Natural killer cell treated with Interleukin-12 subunit alpha and Interleukin-12 subunit beta and Interleukin-15 and Interleukin-18, amount 100 ng/mL, for 72 hours (primary cell): ENCODE measurements at places on chromosomes 1 and 21. TPM values are rescaled to one million over a fixed set of nuclear protein-coding genes. Genes with fewer than 3 reads are reported as not detected.
A peak's percentile ranks its signal among the peaks of the same experiment; 100 is the strongest.

The PTGS2 gene
- total RNA-seq, result 1.8 TPM

The MRAP gene
- not detected for total RNA-seq

The YOD1 gene
- total RNA-seq, result 10.5 TPM

The DNAI4 gene
- total RNA-seq, result 0.76 TPM

DNA sequence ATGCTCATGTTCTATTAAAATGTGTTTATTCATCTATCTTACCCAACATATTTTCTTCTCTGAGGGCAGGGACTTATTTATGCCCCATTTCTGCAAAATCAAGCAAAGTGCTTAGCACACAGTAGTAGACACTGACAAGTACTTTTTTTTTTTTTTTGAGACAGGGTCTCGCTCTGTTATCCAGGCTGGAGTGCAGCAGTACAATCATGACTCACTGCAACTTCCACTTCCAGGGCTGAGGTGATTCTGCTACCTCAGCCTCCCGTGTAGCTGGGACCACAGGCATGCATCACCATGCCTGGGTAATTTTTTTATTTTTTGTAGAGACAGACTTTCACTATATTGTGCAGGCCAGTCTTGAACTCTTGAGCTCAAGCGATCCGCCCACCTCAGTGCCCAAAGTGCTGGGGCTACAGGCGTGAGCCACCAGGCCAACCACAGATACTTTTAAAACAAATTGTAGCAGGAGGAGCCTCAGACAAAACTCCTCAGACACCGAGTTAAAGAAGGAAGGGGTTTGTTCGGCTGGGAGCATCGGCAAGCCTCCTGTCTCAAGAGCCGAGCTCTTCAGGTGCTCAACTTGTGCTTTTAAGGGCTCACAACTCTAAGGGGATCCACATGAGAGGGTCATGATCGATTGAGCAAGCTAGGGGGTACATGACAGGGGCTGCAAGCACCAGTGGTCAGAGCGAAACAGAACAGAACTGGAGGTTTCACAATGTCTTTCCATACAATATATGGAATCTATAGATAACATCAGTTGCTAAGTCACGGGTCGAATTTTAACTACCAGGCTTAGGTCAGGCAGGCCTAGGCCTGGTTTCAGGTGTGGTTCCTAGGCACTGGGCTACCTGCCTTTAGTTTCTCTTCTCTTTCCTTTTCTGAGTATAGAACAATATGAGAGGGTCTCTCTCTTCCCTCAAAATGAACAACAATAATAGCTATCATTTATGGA, 5.7 kb upstream of the TMEM167B start:
- H3K4me1 ChIP-seq, result peaks cover 3% of the 10 kb centered on the region
- peaks cover 3% of the 10 kb centered on the region for H3K27me3 ChIP-seq
- peak overlapping the region; percentile 51 for H3K27ac ChIP-seq
- no peak for DNase-seq

DNA sequence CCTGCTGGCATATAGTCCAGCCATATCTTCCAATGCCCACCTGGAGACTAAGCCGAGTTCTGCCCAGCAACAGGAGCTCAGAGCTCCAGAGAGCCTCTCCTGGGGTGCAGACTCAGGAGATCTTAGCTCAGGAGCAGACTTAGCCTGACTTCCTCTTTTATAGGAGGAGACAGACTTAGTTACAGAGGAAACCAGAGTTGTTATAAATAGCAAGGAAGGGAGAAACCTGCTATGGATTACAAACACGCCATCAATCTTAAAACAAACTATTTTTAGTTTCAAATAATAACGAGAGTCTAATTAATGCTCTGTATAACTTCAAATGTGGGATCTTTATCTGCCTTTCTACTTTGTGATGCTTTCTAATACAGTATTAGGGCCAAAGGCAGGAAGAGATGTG, 3.3 kb upstream of the KIF21B start:
- no peaks in the 10 kb centered on the region for H3K36me3 ChIP-seq
- peak overlapping the region; percentile 90 for H3K27ac ChIP-seq
- DNase-seq, result no peak
- H3K27me3 ChIP-seq, result no peaks in the 10 kb centered on the region

DNA sequence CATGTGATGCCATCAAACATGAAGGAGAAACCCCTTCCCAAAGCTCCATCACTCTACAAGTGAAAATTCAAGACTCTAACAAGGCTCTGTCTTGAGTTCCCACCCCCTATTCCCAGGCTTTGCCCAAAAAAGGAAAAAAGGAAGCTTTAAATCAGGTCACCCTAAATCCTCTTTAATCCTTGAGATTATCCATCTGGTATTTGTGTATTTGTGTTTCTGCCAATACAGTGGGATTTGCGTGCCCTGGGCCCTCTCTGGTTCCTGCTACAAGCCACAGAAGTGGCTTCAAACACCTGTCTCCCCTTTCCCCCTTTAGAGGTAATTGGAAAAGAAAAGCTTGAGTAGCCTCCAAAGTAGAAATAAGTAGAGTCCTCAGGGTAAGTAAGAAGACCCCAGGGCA, 120.4 kb downstream of the EDEM3 start:
- no peak for DNase-seq
- no peaks in the 10 kb centered on the region for H3K36me3 ChIP-seq
- H3K27ac ChIP-seq, result no peak overlapping the region
- no peaks in the 10 kb centered on the region for H3K27me3 ChIP-seq
- no peak overlapping the region for H3K4me3 ChIP-seq

DNA sequence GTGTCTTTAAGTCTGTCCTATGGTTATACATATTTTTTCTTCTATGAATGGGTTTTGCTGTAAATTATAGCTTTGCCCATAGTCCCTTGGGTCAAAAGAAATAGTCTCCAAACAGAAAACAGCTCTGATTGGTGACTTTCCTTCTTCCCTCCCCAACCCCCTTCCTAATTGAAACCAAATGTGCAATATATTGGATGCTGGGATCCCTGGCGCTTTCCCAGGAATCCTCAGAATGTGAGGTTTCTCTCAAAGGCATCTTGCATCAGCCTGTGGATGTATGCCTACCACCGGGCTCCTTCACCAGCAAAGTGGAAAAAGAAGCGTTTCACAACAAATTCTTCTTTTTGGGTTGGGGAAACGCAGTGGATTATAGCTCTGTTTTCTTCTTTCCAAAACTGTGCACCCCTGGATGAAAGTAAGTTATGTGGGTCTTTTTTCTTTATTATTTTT, at the start of gene DDR2:
Gene DDR2 (plus strand): TSS at position 248 of the 450 bp plus-strand sequence. CDS start 86,600 bp downstream, outside the sequence.
- H3K27ac ChIP-seq, result no peak within 1 kb of the TSS
- no peaks in the 10 kb centered on the region for H3K4me1 ChIP-seq
- H3K4me3 ChIP-seq, result no peak within 1 kb of the TSS

- no peak for DNase-seq
- peaks cover 47% of the 10 kb centered on the region for H3K4me1 ChIP-seq
- peak overlapping the region; percentile 91 for H3K27ac ChIP-seq
- H3K27me3 ChIP-seq, result no peaks in the 10 kb centered on the region
- H3K4me3 ChIP-seq, result peak overlapping the region; percentile 98
These were observed 1.2 kb downstream of the PRMT2 start for GRCh38 chr21:46636550-46637285.

DNA sequence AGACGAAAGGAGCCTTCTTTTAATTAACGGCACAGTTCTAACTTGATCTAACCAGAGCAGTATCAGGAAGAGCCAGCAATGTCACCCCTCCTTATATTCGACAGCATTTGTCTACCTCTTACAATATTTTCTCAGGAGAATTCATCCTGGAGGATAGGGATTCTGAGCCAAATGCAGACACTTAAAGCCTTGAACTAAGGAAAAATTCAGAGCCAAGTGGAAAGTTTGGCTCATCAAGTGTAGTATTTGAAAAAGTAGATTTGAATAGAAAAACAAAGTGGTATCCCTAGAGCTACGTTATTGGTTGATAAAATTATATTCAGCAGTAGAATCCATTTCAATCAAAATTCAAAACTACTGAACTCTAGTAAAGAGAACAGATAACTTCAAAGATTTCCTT, 732.0 kb upstream of the ADGRL2 start:
- peaks cover 5% of the 10 kb centered on the region for H3K36me3 ChIP-seq
- H3K27me3 ChIP-seq, result no peaks in the 10 kb centered on the region

DNA sequence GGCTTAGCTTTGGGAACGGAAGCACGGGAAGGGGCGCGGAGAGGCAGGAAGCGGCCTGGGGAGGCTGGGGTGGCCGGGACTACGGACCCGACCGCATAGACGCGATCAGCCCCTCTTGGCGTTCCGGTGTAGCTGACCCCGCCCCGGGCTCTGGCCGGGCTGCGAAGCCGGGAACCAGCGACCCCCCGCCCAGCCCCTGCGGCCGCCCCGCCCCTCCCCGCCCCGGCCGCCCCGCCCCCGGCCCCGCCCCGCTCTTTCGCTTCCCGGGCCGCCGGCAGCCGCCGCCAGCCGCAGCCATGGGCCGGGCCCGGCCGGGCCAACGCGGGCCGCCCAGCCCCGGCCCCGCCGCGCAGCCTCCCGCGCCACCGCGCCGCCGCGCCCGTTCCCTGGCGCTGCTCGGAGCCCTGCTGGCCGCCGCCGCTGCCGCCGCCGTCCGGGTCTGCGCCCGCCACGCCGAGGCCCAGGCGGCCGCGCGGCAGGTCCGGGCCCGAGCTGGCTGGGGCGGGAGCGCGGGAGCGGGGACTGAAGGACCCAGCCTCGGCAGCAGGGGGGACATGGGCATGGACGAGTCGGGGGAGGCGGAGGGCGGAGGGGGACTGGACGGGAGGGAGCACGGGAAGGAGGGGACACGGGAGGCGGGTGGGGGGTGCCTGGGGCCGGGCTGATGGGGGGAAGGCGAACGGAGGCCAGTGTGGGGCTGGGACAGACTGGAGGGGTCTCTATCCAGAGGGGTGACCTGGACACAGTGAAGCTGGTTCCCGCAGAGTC, at the start of gene SELENON:
Gene SELENON (plus strand): TSS at position 259 of the 768 bp plus-strand sequence. CDS start 38 bp downstream, at position 297.
- H3K27me3 ChIP-seq, result peaks cover 5% of the 10 kb centered on the region
- DNase-seq, result no peak

DNA sequence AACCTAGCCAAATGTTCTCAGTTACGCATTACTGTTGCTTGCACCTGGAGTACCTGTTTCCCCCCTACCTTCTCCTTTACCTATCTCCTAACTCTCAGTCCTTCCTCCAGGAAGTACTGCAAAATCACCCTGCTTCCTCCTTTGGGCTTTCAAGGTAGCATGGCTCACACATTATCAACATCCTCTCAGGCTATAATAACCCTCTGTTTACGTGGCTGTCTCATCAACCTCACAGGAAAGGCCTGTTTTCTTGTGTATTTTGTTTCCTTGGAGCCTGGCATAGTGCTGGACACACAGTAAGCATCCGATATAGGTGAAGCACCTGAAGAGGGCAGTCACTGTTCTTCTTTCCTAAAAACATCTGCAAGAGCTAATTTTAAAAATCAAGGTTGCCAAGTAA, 32.7 kb upstream of the ANGPTL7 start:
- no peak overlapping the region for H3K27ac ChIP-seq
- no peak overlapping the region for H3K4me3 ChIP-seq
- H3K27me3 ChIP-seq, result no peaks in the 10 kb centered on the region
- peaks cover 16% of the 10 kb centered on the region for H3K36me3 ChIP-seq
- no peaks in the 10 kb centered on the region for H3K4me1 ChIP-seq
- DNase-seq, result no peak

DNA sequence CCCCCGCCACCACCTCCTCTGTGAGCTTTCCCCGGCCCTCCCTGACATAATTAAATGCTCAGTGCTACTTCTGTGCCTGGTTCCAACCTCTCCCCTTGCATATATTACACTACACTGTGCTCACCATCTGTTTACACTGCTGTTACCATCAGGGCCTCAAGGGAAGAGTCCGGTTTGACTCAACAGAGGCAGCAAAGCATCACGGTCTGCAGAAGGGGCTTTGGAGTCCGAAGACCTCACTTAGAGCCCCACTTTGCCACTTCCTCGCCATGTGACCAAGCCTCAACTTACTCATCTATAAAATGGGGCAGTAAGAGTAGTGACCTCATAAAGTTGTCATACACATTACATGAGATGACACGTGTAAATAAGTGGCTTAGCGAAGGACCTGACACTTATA, 27.4 kb downstream of the KCNN3 start:
- peaks cover 2% of the 10 kb centered on the region for H3K4me1 ChIP-seq
- no peaks in the 10 kb centered on the region for H3K36me3 ChIP-seq
- no peaks in the 10 kb centered on the region for H3K27me3 ChIP-seq
- no peak for DNase-seq

GRCh38 chr21:35601211-35601610, 459.1 kb downstream of the SETD4 start:
- peaks cover 12% of the 10 kb centered on the region for H3K27me3 ChIP-seq
- H3K4me3 ChIP-seq, result no peak overlapping the region
- H3K4me1 ChIP-seq, result no peaks in the 10 kb centered on the region
- H3K36me3 ChIP-seq, result no peaks in the 10 kb centered on the region
- DNase-seq, result no peak

GRCh38 chr1:110259770-110260169, 49.7 kb downstream of the KCNC4 start:
- DNase-seq, result no peak
- peaks cover 8% of the 10 kb centered on the region for H3K27me3 ChIP-seq
- H3K4me1 ChIP-seq, result peaks cover 6% of the 10 kb centered on the region
- no peaks in the 10 kb centered on the region for H3K36me3 ChIP-seq
- no peak overlapping the region for H3K4me3 ChIP-seq

DNA sequence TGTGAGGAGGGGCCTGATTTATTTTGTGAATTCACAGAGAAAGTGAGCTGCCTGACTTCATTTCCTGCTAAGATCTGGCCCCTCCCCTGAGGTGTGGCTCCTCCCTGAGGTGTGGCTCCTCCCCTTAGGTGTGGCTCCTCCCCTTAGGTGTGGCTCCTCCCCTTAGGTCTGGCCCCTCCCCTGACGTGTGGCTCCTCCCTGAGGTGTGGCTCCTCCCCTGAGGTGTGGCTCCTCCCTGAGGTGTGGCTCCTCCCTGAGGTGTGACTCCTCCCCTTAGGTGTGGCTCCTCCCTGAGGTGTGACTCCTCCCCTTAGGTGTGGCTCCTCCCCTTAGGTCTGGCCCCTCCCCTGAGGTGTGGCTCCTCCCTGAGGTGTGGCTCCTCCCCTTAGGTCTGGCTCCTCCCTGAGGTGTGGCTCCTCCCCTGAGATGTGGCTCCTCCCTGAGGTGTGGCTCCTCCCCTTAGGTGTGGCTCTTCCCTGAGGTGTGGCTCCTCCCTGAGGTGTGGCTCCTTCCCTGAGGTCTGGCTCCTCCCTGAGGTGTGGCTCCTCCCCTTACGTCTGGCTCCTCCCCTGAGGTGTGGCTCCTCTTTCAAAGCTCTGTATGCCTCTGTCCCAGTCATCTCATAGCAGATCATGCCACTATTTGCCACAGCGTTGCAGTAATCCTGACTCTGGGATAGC, 26.9 kb upstream of the LRRC3 start:
- peaks cover 14% of the 10 kb centered on the region for H3K36me3 ChIP-seq
- no peak for DNase-seq
- no peaks in the 10 kb centered on the region for H3K27me3 ChIP-seq
- no peak overlapping the region for H3K4me3 ChIP-seq
- H3K27ac ChIP-seq, result no peak overlapping the region

- no peaks in the 10 kb centered on the region for H3K27me3 ChIP-seq
- peaks cover 9% of the 10 kb centered on the region for H3K4me1 ChIP-seq
- H3K27ac ChIP-seq, result no peak overlapping the region
- DNase-seq, result no peak
- H3K4me3 ChIP-seq, result no peak overlapping the region
These were observed 4.5 kb downstream of the PMVK start for GRCh38 chr1:154931940-154932487.

GRCh38 chr1:69121723-69122122, 446.0 kb upstream of the LRRC7 start:
- DNase-seq, result no peak
- no peaks in the 10 kb centered on the region for H3K36me3 ChIP-seq
- no peak overlapping the region for H3K27ac ChIP-seq
- H3K4me3 ChIP-seq, result no peak overlapping the region
- no peaks in the 10 kb centered on the region for H3K27me3 ChIP-seq

- DNase-seq, result peak; percentile 57
- no peak overlapping the region for H3K4me3 ChIP-seq
- H3K27ac ChIP-seq, result no peak overlapping the region
These were observed 345.3 kb upstream of the VAMP3 start for GRCh38 chr1:7425771-7426170.
